ENCODE measurements at places on chromosomes 5 and 9. TPM values are rescaled to one million over a fixed set of nuclear protein-coding genes. Genes with fewer than 3 reads are reported as not detected.

The IFNA21 gene
- total RNA-seq = not detected

The JAKMIP2 gene
- 4.5 TPM for total RNA-seq

The LRRTM2 gene
- total RNA-seq = 0.26 TPM

The TRIM41 gene
- total RNA-seq = 44.5 TPM

The MEGF10 gene
- total RNA-seq = not detected

The GGTA1 gene
- not detected for total RNA-seq

The ASPN gene
- not detected for total RNA-seq

The GABRA6 gene
- not detected for total RNA-seq

The EIF4E1B gene
- total RNA-seq = not detected

The RAD17 gene
- 28.2 TPM for total RNA-seq

The IFNA2 gene
- total RNA-seq = not detected

The KCNV2 gene
- not detected for total RNA-seq

The SLC6A19 gene
- not detected for total RNA-seq

The FOXD4L5 gene
- 0.19 TPM for total RNA-seq

The FOXD4L6 gene
- not detected for total RNA-seq

The THBS4 gene
- total RNA-seq = 0.57 TPM

The PLEKHG4B gene
- 0.03 TPM for total RNA-seq

The FAM200C gene
- total RNA-seq = 0.61 TPM

The C5orf22 gene
- total RNA-seq = 27.2 TPM

The GALNT12 gene
- total RNA-seq = 12.2 TPM

The LCN10 gene
- 1.00 TPM for total RNA-seq

The GPR151 gene
- total RNA-seq = not detected

The SLCO6A1 gene
- not detected for total RNA-seq

The GPR21 gene
- 1.2 TPM for total RNA-seq

The IL3 gene
- total RNA-seq = not detected

The SELENOP gene
- total RNA-seq = 1.1 TPM

The TAF11L12 gene
- total RNA-seq = not detected

The CFAP77 gene
- not detected for total RNA-seq

The ENTPD8 gene
- total RNA-seq = not detected

The CNTNAP3B gene
- not detected for total RNA-seq

The TNFSF8 gene
- 56.4 TPM for total RNA-seq

The MTX3 gene
- total RNA-seq = 17.6 TPM
